ENCODE measurements at places on chromosomes 1 and 21.

DNA sequence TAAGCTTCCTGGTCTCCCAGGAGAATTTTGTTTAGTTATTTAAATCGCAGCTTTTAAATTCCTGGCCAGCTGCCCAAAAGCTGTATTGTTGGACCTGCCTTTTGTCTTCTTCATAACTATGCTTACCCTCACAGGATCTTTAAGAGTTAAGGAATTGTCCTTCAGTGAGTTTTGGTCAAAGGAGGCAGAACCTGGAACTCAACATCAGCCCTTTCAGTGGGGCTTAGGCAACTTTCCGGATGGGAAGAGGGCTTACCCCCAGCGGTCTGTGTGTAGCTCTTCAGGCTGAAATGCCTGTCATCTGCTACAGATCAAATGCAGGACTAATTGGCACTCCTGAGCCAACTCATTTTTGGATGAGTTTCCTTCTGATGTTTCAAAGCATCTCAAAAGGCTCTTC lies 402.6 kb downstream of the SIPA1L2 start:
- DNase-seq = peak; percentile 87

GRCh38 chr1:119924948-119925898 lies 28.9 kb upstream of the ADAM30 start:
- no peak for DNase-seq

- no peak for DNase-seq
Observed at GRCh38 chr1:70556541-70556940, 145.5 kb downstream of the CTH start.

DNA sequence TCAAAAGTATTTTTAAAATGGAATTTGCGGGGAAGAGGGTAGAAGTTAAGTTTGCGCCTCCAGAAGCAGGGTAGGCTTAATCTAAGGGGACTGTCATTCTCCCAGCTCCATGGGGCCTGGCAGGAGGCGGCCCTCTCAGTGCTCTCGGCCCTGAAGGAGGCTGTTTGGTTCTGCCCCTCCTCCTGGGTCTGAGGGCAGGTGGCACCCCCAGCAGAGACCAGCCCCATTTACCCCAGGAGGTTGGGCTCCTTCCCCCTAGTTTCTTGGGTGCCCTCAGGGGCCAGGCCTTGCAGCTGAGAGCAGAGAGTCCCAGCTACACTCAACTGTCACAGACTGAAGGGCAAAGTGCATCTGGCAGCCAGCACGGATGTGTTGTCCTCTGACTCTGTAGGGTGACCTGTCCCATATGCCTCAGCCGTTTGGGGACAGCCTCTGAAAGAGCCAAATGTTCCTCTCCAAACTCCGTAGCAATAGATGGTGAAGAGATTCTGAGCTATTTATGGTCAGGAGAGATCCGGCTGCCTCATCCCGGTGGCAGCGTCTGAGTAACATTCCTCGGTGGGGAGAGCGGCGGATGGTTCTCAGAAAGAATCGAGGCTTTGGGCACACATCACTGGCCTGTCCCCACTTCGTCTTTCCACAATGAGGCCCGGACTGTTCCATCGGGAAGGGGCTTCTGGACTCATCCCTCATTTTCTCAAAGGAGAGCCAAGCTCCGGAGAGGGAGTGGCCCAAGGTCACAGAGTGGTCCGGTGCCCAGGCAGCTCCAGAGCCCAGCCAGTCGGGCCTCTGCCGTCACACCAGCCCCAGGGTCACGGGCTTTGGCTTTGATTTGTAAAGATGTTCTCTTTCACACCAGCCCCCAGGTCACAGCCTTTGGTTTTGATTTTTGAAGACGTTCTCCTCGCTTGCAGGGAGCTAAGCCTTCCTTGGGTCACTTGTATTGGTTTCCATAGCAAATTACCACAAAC lies 424.2 kb upstream of the VAMP3 start:
- no peak for DNase-seq

GRCh38 chr1:74199504-74199903 lies 1.5 kb downstream of the FPGT start:
- no peak for DNase-seq

- no peak for DNase-seq
Observed at GRCh38 chr1:25616987-25617624, 515 bp downstream of the MAN1C1 start.

DNA sequence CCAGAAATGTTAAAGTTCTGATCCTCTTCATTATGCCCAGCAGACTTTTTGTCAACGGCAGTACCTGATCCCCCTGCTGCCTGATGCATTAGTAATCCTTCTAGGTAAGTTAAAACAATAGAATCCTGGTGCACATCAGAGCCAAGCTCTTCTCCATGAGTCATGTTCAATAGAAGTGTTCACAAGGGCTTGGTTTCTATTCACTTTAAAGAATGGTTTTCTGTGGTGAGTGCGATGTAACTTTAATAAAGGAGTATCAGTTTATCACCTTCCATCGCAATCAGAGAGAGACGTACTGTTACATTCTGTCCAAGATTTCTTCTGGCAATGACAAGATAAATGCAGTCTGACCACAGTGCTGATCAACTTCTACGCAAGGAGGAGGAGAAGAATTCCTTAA lies 96.8 kb downstream of the NRIP1 start:
- no peak for DNase-seq

- DNase-seq = no peak
Observed at GRCh38 chr1:172646653-172647052, 12.2 kb upstream of the FASLG start.

GRCh38 chr1:27299385-27300271 lies 22.3 kb upstream of the TMEM222 start:
- no peak for DNase-seq

DNA sequence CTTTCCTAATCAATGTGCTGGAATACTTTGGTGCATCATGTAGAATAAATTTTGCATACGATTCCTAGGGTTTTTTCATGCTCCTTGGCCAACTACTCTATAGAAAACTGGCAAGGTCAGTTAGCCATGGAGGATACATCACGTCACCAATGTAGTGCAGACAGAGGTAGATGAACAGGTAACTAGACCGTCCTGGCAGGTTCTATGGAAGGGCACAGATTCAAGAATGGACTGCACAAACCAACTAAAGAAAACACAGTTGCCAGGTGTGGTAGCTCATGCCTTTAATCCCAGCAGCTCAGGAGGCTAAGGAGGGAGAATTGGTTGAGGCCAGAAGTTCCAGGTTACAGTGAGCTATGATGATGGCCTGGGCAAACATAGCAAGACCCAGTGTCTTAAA lies 9.9 kb downstream of the MTF1 start:
- no peak for DNase-seq

DNA sequence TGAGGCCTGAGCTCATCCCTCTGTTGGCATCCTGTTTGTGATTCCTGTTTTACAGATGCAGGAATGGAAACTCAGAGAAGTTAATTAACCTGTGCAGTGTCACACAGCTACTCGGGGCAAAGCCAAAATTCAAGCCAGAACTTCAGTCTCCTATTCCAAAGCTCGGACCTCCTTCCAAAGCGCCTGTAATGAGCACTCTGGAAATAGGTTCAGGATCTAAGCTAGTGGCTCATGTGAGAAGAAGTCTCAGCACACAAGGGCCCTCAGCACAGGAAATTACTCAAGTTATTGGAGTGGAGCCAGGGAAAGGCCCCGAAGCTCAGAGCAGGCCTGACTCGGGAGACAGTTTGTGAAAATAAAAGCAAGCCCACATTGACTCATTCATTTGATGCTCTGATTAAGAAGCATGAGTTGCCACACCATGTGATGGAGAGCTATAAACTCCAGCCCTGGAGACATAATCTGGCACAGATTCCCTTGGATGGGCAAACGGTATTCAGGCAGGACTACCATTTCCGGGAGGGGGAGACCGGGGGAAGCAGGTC lies 50.6 kb upstream of the LYST start:
- no peak for DNase-seq

- DNase-seq = no peak
Observed at GRCh38 chr1:185864889-185865517, 130.8 kb downstream of the HMCN1 start.

- no peak for DNase-seq
Observed at GRCh38 chr1:201648066-201648906, 109.4 kb downstream of the NAV1 start.

- DNase-seq = no peak
Observed at GRCh38 chr1:111832521-111833155, 76.9 kb downstream of the DDX20 start.

- no peak for DNase-seq
Observed at GRCh38 chr1:9314711-9315379, 22.2 kb downstream of the SPSB1 start.

- no peak for DNase-seq
Observed at GRCh38 chr1:85467929-85468540, 3.1 kb upstream of the DDAH1 start.

DNA sequence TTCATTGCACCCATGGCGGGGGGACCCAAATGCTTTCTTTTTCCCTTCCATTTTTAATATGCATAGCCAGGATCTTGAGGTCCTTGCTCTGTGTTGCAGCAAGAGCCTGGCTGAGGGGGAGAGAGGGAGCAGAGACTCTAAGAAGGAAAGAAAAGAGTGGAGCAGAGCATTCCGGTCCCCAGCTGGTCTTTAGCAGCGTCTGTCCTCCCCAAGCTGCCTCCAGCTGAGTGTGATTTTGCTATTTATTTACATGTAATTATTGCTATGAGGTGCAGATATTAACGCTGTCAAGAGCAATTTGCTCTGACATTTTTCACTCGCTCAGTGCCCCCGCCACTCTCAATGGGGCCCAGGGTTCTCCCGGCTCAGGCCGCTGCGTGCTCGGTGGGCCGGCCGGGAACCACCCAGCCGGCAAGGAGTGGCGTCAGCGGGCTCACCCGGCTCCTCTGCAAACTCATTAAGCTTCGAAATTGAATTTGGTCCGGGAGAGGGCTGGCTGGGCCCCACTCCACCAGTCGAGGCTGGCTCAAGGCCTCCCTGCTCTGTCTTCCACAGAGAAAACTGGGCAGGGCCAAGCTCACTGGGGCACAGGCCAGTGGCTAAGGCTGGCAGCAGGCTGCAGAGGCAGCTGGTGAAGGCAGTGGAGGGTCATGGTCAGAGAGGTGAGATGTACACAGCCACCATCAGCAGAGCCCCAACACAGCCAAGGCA lies 93.2 kb downstream of the PAX7 start:
- no peak for DNase-seq

GRCh38 chr1:159664247-159664646 lies 50.1 kb downstream of the CRP start:
- no peak for DNase-seq

DNA sequence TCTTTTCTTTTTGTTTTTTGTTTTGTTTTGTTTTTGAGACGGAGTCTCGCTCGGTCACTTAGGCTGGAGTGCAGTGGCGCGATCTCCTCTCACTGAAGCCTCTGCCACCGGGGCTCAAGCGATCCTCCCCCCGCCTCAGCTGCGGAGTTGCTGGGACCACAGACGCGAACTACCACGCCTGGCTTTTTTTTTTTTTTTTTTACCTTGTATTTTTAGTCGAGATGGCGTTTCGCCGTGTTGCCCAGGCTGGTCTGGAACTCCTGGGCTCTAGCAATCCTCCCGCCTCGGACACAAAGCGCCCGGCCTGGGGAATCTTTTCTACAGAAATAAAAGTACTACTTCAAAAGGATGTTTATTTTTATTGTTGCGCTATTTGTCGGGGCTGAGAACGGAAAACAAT lies 1.1 kb upstream of the SETDB1 start:
- DNase-seq = no peak

DNA sequence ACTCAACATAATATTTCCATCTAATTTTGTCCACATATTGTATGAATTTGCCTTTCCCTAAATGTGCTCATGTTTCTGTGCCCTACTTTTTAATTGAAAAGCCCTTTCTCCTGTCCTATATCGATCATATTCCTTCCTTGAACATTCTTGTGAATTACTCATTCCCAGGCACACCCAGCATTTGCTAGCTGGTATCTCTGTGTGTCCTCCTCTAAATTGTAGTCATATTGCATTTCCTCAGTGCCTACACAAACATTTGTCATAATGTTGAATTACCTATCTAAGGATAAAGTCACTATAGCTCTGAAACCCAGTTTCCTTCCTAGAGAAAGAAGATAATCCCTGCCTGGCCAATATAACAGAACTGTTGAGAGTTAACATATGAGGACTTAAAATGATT lies 39.6 kb upstream of the TBX15 start:
- DNase-seq = no peak

DNA sequence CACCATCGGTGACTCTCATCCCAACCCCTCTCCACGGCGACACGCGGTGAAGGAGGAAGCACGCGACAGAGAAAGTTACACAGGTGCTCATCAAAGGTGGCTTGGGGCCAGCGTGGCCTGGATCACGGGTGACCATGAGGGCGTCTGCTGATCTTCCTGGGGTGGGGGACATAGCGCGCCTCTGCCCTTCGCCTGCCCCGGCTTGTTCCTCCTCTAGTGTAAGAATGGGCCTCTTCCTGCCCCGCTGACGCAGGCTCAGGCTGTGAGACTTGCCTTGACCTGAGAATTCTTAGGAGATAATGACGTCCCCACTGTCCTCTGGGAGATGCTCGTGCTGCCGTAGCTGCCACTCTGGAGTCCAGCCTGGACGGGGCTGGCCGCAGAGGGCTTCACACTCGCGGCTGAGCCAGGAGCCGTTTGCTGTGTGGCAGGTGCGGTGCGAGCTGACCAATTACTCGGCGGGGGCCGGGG lies 39.0 kb upstream of the TMEM52 start:
- no peak for DNase-seq

- no peak for DNase-seq
Observed at GRCh38 chr21:39065917-39066316, 117.3 kb downstream of the PSMG1 start.

DNA sequence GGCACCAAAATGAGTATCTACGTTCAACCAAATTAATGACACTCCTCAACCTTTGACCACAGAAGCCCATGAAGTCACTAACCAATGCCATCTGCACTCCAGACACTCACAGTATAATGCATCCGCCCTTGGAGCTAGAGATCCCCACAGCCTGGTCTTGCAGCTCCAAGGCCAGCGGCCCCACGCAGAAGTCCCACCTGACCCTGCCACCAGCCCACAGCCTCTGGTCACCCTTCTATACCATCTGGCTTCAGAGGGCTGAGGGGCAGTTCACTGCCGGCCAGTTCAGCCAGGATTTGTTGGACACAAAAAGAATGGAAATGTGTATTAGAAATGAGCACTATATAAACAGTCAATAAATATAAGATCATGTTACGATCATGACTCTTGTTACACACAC lies 211.2 kb downstream of the RRAGC start:
- DNase-seq = no peak

DNA sequence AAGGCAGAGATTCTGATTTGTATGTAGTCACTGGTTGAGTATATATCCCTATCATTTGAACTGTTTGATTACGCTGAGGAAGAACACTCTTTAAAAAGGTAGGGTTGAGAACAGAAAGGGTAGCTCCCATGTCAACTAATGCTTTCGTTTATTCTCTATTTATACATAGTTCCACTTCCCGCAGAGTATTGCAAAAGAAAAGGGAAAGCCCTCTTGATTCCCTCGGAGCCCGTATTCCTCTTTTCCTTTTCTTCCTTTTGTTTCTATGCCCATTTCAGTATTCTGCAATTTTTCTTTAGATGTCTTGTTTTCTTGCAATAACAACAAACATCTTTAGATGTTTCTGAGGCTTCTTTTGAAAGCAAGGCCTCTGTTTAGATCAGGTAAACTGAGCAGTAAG lies 78.2 kb downstream of the DNTTIP2 start:
- DNase-seq = no peak

DNA sequence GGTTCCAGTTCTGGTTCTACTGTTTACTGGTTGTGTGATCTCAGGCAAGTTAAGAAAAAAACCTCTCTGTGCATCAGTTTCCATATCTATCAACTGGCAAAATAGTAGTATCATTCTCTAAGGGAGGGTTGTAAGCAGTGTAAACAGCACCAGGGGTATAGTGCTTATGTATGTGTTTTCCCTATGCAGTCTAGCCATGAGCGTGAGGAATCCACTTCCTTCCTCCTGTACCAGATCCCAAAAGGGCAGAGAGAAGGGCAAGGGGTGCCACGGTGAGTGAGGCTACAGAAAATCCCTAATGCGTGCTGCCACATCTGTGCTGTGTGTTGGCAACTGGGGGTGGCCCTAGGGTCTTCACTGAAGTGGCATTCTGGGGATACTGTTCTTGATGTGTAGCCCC lies 18.4 kb upstream of the RNF19B start:
- DNase-seq = no peak

All from NCI-H524 treated with DMSO at 0.1 percent for 48 hours (cell line).